Stimulated activated CD8-positive, alpha-beta memory T cell treated with anti-CD3 and anti-CD28 coated beads, Interleukin-2, amount 100 ng/mL, for 1 hour (primary cell): ENCODE measurements at places on chromosomes 3 and 15.

- DNase-seq = no peak
Measured at GRCh38 chr3:171453180-171453886, 6.9 kb downstream of the TNIK start.

- no peak for DNase-seq
Measured at GRCh38 chr3:55771503-55771902, 284.4 kb upstream of the WNT5A start.

GRCh38 chr3:13174803-13175135 is 101.5 kb upstream of the IQSEC1 start:
- no peak for DNase-seq

DNA sequence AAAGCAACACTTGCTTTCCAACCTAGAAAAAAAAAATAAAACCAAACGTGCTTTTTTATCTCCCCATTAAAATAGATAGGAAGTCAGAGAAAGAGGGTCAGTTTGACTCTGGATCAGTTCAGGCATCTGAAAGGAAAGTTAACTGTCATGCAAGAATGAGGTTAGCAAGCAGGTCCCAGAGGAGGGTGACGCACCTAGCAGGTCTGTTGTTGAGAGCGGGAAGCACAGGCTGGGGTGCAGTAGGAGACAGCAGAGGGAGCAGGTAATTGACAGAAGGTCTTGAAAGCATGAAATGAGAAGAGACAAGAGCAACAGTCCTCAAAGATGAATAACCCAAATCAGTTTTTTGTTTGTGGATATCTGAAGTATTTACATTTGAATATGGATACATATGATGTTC is 82.5 kb downstream of the ANO10 start:
- no peak for DNase-seq

DNA sequence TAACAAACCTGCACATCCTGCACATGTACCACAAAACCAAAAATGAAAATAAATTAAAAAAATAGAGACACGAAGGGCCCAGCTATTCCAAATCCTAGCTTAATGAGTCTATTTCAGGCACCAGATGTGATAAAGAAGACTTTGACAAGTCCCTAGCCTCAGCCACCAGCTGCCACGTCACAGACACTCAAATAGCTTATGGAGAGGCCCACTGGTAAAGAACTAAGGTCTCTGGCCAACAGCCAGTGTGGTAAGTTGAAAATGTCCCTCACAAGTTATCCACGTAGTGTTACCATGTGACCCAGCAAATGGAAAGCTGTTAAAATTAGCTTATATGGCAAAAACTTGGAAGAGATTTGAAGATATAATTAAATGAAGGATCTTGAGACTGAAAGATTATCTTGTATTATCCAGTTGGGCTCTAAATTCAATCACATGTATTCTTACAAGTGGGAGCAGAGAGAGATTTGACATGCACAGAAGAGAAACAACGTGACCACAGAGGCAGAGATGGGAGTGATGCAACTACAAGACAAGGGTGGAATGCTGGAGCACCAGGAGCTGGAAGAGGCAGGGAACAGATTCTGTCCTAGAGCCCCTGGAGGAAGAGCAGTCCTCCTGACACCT is 10.9 kb downstream of the ACSBG1 start:
- DNase-seq = no peak

DNA sequence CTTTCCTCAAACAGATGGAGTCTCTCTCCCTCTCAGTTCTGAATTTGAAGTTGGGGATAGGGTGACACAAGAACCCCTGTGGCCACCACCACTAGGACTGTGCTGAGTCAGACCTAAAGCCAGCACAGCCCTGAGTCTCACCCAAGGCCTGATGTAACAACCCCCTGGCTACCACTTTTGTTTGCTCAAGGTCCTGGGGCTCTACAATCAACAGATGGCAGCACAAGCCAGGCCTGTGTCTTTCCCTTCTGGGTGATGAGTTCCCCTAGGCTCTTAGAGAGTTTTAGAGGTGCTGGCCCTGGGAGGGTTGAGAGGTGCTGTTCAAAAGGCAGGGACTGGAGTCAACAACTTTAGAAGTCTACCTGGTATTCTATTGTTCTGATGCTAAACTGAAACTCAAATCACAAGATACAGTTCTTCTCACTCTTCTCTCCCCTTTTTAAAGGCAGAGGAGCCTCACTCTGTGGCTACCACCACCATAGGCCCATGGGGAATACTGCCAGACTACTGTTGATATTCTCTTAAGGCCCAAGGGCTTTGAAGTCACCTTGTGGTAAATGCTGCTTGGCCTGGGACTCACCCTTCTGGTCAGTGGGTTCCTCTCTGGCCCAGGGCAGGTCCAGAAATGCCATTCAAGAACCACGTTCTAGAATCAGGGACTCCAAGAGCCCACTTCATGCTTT is 6.5 kb downstream of the OR5K4 start:
- DNase-seq = no peak

DNA sequence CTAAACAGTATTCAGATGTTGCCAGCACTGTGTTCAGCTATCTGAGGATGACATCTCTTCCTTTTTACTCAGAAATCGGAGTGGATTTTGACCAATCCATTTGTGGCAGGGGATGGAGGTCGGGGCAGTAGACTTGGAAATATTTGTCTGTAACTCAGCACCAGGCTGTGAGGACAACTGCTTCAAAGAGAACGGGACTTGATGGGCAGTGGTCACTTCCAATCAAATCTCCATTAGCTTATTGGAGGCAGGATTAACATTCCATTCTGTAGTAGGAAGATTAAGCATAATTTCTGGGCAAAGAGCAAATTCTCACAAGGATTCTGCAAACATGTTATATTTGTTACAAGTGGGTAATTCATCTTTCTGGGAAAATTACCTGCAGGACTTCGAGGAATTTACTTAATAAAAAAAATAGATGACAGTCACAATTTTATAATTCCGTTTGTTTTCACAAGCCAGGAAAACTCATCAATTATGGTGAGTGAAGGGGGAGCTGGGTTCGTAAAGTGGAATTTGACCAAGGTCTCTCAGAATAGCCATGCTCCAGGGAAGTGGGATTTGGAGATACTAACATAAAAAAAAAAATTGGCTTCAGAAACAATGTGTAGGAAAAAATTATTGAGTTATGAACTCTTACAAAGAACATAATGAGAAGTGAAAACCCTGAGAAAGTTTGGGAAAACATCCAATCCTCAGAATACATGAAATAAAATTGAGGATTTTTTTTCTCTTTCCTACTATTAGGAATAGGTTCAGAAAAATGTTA is 18.1 kb downstream of the CRABP1 start:
- DNase-seq = no peak

GRCh38 chr3:88996691-88997090 is 110.7 kb upstream of the EPHA3 start:
- no peak for DNase-seq

GRCh38 chr15:55007561-55007960 is 189.2 kb downstream of the RSL24D1 start:
- DNase-seq = no peak

- no peak for DNase-seq
Measured at GRCh38 chr3:11717301-11717700, 73.6 kb upstream of the VGLL4 start.

GRCh38 chr15:40256638-40257235 is 17.9 kb downstream of the PAK6 start:
- DNase-seq = no peak

DNA sequence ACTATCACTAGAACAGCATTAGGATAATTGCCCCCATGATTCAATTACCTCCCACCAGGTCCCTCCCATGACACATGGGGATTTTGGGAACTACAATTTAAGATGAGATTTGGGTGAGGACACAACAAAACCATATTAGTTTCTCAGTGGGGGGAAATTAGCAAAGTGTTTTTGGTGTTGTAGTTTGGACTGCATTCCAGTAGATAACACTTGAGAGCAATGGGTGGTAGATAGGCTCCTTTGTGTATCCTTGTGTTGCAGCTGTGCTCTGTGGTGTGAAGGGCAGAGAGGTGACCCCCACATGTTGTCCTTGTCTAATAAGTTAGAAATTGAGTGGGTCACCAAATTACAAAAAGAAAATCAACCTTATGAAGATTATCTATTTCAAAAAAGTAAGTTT is 223.8 kb downstream of the SATB1 start:
- no peak for DNase-seq

- DNase-seq = no peak
Measured at GRCh38 chr3:28780480-28780879, 431.9 kb upstream of the AZI2 start.

DNA sequence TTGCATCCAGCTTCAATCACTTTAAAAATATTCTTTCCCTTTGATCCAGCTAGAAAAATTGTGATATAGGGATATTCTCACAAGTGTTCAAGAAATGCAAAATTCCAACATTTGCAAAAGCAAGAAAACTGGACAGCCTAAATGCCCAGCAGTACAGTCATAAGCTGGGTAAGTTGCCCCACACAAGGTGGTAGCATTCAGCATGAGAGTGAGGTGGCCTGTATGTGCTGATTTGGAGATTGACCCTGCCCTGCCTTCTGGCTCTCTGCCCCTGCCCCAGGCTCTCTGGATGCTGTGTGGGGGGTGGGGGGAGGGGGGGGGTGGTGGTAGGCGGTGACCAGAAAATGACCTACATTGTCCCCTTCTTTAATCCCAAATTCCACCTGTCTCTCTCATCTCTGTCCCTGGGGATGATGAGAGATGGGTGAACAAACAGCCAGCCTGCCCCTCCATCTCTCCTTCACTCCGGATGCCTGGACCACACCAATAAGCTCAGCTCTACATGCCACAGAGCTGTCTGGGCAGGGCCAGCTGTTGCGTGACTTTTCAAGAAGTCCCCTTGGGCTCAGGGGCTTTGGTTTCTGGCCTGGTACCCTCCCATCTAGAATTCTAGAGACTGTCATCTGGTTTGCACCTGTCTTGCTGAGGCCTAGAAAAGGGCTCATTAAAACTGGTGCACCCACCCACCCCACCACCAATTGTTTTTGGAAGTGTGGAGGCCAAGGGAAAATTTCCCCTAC is 42.2 kb downstream of the SLC28A1 start:
- DNase-seq = no peak

GRCh38 chr3:49512781-49513355 is 41.4 kb upstream of the BSN start:
- no peak for DNase-seq

- DNase-seq = no peak
Measured at GRCh38 chr3:117586161-117586560, 876.6 kb downstream of the TUSC7 start.

- no peak for DNase-seq
Measured at GRCh38 chr3:20236603-20237002, 50.6 kb upstream of the SGO1 start.

GRCh38 chr15:69408841-69409240 is 5.3 kb upstream of the KIF23 start:
- no peak for DNase-seq

DNA sequence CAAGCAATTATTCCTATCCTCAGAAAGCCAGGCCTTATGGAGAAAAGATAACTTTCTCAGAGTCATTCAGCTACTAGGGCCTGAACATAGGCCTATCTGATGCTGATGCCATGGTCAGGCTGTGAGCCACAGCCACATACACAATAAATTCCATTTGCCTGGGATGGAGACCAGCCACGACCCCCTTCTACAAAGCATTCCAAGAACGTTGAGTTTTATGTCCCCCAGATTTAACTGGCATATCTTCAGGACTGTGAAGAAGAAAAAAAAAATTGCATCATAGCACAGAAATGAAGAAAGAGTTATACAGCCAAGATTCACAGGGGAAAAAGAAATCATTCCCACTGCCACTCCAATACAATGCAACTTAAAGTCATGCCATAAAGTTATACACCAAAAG is 100.0 kb downstream of the THBS1 start:
- DNase-seq = no peak

DNA sequence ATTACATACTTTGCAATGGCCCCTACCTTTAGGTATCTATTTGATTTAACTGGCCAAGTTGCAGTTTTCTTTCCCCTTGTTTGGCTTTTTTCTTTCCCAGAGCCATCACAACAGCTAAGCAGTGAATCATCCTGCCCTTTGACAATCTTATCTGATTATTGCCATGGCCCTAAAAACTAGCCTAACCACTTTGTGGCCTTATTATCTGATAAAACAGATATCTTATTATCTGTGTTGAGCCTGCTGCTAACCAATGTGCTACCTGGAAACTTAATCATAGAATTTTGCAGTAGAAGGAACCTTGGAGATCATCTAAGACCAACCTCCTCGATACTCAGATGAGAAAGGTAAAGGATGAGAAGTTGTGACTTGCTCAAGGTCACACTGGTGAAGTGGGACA is 37.1 kb downstream of the EIF4E3 start:
- DNase-seq = no peak
